ENCODE measurements at places on chromosomes 7 and 10. TPM values are rescaled to one million over a fixed set of nuclear protein-coding genes. Genes with fewer than 3 reads are reported as not detected.

ABCB4 gene
- total RNA-seq: 3.3 TPM

CCDC3 gene
- total RNA-seq: 114 TPM

KEL gene
- total RNA-seq: 2.3 TPM

LIPK gene
- not detected for total RNA-seq

WIPF3 gene
- total RNA-seq: 5.3 TPM

PRTFDC1 gene
- 4.7 TPM for total RNA-seq

HECW1 gene
- 4.8 TPM for total RNA-seq

VIPR2 gene
- total RNA-seq: 2.0 TPM

TMEM273 gene
- total RNA-seq: 35.1 TPM

TDRD1 gene
- total RNA-seq: 0.31 TPM

CRTAC1 gene
- total RNA-seq: 23.0 TPM

PVRIG gene
- 1.2 TPM for total RNA-seq

CASTOR2 gene
- total RNA-seq: 16.0 TPM

TRIM24 gene
- 14.8 TPM for total RNA-seq

PNLIPRP2 gene
- 1.6 TPM for total RNA-seq

CDK14 gene
- 79.4 TPM for total RNA-seq

ALOX5 gene
- total RNA-seq: 33.7 TPM

PMPCB gene
- total RNA-seq: 45.7 TPM

SFTPA1 gene
- 6.3 TPM for total RNA-seq

TCERG1L gene
- 0.22 TPM for total RNA-seq

PARD3 gene
- 46.1 TPM for total RNA-seq
